ENCODE measurements at places on chromosomes 5 and 9. TPM values are rescaled to one million over a fixed set of nuclear protein-coding genes. Genes with fewer than 3 reads are reported as not detected.

The ZNF366 gene
- not detected for total RNA-seq

The SLC36A3 gene
- total RNA-seq, result not detected

The SLC25A2 gene
- 0.21 TPM for total RNA-seq

The GPR21 gene
- total RNA-seq, result 0.65 TPM

The MCC gene
- 4.9 TPM for total RNA-seq

The GLRA1 gene
- total RNA-seq, result not detected

The TPM2 gene
- 3.9 TPM for total RNA-seq

The IL11RA gene
- 11.1 TPM for total RNA-seq

The FIBCD1 gene
- not detected for total RNA-seq

The SLC6A7 gene
- not detected for total RNA-seq

The SMC2 gene
- 58.1 TPM for total RNA-seq

The VCAN gene
- not detected for total RNA-seq

The RHOBTB3 gene
- total RNA-seq, result 0.40 TPM

The PNPLA7 gene
- 3.4 TPM for total RNA-seq

The IRX4 gene
- not detected for total RNA-seq

The GRXCR2 gene
- not detected for total RNA-seq

The NANS gene
- total RNA-seq, result 40.2 TPM

The ZFYVE16 gene
- total RNA-seq, result 9.2 TPM

The RNF20 gene
- total RNA-seq, result 39.9 TPM

The CCNJL gene
- not detected for total RNA-seq

The SLC45A2 gene
- 0.27 TPM for total RNA-seq

The LHX6 gene
- total RNA-seq, result not detected

The TMEFF1 gene
- 0.19 TPM for total RNA-seq

The SLC25A25 gene
- 15.5 TPM for total RNA-seq

The PAEP gene
- total RNA-seq, result not detected

The PLK2 gene
- 2.4 TPM for total RNA-seq

The PCDHGA2 gene
- total RNA-seq, result 0.04 TPM

The HNRNPK gene
- 890 TPM for total RNA-seq

The FGF18 gene
- not detected for total RNA-seq

The SOX30 gene
- total RNA-seq, result 0.29 TPM

The CD274 gene
- total RNA-seq, result 19.3 TPM

The ZFP2 gene
- total RNA-seq, result 0.61 TPM

The CDH10 gene
- not detected for total RNA-seq

The PALM2AKAP2 gene
- total RNA-seq, result not detected

All from activated CD8-positive, alpha-beta memory T cell treated with anti-CD3 and anti-CD28 coated beads for 36 hours (primary cell).